ENCODE measurements at places on chromosomes 3 and 15.

- no peak for DNase-seq
Measured at GRCh38 chr3:47479826-47480160, 4.1 kb upstream of the SCAP start.

GRCh38 chr15:89936051-89936785, 23.5 kb upstream of the ARPIN start:
- DNase-seq = no peak

DNA sequence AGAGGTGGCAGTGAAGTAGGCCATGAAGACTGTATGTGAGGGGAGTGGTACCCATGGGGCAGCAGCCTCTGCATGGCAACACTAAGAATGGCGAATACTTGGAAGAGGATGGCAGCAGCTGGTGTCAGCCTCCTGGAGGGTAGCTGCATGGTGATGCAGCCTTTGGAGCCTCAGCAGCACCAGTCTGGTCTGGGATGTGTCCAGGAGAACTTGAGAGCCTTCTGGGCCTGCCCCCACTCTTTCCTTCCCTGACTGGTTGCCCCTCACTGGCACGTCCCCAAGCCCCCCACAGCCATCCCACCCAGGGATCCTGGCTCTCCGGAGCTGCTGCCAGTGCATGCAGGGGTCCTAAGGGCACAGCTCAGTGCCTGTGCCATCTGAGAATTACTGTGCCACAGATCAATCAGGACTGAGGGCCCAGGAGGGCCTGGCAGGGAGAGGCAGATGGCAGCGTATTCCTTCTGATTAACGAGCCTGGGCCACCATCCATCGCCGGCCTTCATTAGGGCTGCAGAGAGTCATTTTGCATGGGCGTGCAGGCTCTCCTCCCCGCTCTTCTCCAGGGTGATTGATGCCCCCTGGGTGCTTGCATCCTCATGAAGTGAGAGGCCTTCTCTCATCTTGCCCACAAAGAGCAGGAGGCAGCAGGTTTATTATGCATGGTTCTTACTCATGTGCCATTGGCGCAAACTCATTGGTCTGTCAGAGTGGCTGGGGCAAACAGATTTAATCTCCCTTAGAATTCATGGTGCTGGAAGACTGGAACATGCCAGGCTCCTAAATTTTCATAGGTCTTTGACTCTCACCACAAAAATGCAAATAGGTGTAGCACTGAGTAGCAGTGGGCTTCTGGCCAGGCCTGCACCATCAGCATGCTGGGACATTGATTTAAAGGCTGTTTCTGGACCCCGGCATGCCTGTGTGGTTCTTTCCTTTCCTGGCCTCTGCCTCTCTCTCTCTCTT, 116.8 kb downstream of the EPHB1 start:
- DNase-seq = no peak

DNA sequence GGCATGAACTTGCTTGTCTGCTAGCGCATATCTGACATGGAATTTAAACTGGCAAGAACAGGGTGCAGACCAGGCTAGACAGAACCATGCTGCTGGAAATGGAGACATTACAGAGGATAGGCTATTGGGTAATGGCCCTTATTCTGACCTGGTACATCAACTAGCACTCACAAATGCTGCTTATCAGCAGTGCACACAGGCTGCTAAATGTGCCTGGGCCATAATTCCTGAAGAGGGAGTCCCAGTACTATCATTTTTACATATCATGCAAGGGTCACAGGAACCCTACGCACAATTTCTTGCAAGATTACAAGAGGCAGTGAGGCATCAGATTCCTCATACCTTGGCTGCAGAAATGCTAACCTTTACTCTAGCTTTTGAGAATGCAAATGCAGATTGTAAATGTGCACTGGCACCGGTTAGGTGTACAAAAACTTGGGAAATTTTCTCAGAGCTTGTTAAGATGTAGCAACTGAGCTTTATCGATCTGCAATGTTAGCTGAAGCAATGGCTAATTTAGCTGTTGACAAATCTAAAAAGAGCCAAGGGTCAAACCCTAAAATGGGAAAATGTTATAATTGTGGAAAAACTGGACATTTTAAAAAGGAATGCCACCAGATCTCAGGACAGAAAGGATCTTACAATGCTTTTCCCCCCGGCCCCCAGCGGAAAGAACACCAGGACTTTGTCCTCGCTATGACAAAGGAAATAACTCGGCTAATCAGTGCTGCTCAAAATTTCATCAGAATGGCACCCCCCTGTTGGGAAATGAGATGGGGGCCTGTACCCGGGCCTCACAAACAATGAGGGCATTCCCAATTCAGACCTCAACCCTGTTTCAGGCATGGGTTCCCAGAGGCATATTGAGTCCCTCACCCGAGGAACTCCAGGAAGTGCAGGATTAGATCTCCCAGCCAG, 21.1 kb downstream of the CCRL2 start:
- no peak for DNase-seq
